Nucleus accumbens (tissue), 56 donors: ENCODE measurements at places on chromosomes 3 and 15.

DNA sequence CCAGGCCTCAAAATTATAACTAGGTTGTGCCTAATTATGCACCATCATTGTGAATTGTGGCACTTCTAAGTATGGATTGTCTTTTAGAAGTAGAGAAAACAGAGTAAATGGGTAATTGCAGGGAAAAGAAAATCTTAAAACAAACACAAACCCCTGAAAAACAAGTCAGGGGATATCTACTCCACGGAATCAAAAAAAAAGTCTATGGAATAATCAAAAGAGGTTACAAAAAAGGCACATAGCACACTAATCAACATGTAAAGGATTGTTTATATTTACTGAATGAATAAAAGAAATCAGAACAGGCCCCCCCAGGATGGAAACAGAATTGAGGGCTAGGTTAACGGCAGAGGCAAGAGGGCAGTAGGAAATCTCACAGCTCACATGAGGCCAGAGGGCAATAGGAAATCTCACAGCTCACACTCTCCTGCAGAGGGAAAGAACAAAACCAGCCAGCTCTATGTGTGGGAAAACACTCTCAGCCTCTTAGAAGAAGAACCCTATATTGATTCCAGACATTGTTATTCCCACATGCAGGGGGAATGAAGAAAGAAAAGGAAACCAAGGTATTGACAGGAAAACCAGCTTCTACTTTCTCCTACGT is 72.7 kb upstream of the FNDC3B start:
- no peak for DNase-seq

- DNase-seq, result no peak
Measured at GRCh38 chr3:32399030-32399620, 7.5 kb downstream of the CMTM7 start.

DNA sequence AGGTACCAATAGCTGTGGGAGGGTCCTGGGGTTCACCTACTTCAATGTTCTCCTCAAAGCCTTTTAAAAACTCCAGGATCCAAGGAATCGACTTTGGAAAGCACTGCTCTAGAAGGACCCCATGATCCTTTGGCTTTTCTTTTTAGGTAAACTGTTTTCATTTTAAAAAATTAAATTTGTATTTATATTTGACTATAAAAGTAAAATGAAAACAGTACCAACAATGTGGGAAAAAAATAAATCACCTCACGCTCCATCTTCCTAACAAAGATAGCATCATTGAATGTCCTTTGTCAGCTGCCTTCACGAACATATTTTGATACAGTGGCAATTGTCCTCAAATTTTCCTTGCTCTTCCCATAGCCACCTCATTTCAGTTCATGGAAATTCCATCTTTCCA is 127.5 kb downstream of the PLD1 start:
- no peak for DNase-seq

GRCh38 chr3:84904816-84905555 is 53.8 kb upstream of the CADM2 start:
- DNase-seq, result no peak

DNA sequence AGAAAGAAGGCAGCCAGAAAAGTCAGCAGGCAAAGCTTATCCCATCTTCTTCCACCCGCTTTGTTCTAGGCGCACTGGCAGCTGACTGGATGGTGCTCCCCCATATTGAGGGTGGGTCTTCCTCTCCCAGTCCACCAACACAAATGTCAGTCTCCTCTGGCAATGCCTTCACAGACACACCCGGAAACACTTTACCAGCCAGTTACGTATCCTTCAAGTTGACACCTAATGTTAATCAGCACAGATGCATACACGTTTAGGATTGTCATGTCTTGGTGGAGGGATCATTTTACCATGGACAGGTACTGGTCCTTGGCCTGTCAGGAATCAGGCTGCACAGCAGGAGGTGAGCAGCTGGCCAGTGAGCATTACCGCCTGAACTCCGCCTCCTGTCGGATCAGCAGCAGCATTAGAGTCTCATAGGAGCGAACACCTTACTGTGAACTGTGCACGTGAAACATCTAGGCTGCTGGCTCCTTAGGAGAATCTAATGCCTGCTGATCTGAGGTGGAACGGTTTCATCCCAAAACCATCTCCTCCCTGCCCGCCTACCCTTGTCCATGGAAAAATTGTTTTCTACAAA is 59.1 kb upstream of the PYDC2 start:
- no peak for DNase-seq

DNA sequence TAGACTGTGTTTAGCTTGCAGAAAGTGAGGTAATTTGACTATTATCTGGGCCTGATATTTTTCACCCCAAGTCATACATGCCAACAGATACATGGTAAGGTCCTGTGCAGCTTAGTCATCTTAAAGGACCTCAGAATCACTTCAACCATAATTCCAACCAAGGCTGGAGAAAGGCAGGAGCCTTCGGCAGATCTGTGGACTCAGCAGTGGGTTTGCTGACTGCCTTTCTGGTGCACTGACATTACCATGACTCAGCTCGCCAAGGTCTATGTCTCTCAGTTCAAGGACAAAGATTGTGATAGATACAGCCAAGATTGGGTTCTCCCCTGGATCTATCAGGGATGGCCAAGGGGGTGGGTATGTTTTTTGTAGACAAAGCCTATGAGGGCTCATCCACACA is 32.7 kb downstream of the LYZL4 start:
- DNase-seq, result no peak

GRCh38 chr3:76991165-76991564 is 48.7 kb upstream of the ROBO2 start:
- no peak for DNase-seq

- no peak for DNase-seq
Measured at GRCh38 chr3:103218793-103219192, 784.0 kb downstream of the ZPLD1 start.

GRCh38 chr3:148221303-148221702 is 476.4 kb upstream of the AGTR1 start:
- no peak for DNase-seq

GRCh38 chr3:119342176-119342575 is 48.0 kb downstream of the ARHGAP31 start:
- DNase-seq, result no peak

DNA sequence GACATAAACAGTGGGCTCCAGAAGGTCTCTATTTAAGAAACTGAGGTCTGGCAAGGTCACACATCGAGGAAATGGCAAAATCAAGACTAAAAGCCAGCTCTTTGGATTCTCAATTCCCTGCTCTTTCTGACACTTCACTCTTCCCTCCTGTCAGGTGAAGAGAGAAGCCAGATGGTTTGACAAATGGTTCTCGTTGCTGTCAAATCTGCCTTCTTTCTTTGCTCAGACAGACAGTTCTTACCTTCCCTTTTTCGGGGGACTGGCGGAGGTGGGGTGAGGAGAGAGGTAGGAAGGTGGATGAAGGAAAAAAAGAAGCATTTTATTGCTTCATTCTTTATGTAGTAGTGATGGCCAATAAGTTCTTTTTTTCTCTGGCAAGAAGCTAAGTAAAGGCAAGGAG is 133.4 kb downstream of the LPP start:
- DNase-seq, result no peak

DNA sequence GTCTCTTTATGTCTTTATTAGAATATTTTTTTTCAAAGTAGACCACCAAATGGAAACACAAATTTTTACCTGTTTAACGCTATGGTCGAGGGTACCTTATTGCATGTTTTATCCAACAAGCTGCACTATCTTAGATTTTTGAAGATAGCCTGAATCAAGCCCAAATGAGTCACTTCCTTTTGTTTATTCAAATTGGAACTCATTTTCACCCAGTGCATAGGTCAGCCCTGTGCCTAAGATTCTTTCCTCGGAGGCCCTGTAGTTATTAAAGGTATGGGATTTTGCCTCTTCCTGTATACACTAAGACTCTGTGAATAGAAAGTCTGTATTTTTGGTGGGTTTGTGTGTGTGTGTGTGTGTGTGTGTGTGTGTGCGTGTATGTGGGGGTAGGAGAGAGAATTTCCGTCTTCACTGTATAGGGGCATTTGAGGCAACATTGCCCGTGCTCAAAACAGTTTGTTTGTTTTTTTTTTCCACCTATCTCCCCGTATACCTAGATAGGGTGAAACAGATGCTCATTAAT is 358.0 kb upstream of the CADM2 start:
- DNase-seq, result no peak

DNA sequence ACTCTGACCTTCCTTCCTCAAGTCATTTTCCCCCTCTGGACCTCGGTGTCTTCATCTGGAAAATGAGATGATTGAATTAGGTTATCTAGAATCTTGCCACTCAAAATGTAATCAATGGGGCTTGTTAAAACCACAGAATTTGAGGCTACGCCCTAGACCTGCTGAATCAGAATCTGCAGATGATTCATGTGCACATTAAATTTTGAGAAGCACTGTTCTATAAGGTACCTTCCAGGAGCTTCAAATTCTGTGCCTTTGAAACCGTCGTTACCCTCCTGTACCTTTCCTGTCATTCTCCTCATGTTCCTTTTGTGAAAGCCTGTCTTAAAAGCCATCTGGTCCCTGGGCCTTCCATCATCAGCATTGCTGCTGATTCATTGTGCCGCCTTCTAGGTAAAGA is 172.4 kb upstream of the TOPAZ1 start:
- no peak for DNase-seq

DNA sequence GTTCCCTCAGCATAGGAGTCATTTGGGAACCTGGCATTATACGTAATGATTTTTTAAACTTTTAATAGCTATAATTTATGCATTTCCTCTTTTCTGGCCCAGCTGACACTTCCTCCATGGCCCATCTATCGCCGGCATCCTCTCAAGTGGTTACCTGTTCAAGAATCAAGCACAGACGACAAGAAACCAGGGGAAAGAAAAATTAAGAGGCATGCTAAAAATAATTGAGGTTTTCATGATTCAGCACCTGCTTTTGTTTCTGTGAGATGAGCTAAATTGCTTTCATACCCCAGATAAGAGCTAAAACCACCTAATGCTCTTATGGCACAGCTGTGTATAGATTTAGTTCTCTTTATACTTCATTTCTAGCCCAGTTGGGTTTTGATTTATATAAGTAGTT is 1.7 kb downstream of the SPCS1 start:
- DNase-seq, result no peak

DNA sequence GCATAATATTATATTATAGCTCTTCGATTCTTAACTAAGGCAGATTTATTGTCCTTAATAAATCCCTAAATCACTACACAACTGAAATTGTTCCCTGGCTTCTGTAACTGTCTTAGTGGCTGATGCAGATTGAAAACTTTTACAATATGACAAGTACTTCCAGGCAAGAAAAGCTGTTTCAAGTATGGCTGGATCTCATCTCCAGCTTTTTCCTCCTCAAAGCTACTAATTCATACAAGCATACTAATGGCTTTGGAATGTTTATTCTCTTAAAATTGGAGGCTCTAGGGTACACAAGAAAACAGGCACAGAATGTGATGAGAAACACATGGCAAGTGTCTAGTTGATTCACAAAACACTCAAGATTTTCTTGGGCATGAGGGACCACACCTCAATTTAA is 351.5 kb upstream of the ICE2 start:
- no peak for DNase-seq

DNA sequence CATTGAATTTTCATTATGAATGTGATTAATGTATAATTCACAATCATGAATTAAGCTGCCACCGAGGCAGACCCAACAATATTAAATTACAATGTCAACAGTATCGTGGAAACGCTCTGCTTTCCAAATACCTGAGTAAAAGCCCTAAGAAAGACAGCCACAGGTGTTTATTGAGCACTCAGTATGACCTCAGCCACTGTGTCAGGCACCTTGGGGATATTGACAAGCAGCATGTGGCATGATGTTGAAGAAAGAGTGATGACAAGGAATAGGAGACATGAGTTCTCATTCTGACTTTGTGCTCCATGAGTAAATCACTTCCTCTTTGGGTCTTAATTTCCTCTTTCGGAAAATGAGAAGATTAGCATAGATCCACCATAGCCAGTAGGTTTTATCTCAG is 12.8 kb downstream of the C2CD4A start:
- no peak for DNase-seq

- no peak for DNase-seq
Measured at GRCh38 chr15:34708422-34708821, 46.4 kb downstream of the GJD2 start.

DNA sequence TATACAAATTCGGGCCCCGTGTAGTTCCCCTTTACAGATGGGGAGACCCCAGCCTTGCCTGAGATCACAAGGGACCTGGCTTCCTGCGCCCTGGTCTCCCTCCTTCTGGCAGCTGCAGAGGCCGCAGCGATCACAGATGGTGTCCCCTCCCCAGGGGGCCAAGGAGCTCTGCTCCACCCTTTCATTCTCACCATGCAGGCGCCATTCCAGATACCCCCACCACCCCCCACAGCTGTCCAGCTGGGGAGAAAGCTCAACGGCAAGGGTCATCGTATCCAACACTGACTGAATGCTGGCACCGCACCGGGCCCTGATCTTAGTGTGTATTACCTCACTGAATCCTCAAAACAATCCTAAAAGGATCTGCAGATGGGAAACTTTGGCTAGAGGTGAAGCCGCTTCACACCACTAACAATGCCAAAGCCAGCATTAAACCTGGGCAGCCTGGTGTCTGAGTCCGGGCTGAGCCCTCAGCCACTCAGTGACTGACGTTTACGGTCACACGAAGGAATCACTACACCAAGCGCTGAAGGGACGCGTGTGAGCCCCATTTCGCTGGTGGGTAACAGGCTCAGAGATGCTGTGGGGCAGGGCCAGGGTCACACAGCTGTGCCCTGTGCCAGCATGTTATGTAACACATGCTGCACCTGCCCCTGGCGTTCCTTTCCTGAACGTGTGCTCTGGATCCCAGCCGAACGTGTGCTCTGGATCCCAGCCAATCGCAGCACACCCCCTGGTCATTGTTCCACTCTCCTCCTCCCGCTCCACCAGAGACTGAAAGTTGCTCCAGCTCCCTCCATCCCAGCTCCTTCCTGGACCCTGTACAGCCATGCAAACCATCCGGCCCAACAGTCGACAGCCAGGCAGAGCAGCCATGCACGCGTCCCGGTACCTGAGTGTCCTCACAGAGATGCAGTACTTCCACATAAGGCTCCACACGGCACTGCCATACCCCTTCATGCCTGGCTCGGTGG is 51.8 kb downstream of the IQSEC1 start:
- DNase-seq, result no peak

DNA sequence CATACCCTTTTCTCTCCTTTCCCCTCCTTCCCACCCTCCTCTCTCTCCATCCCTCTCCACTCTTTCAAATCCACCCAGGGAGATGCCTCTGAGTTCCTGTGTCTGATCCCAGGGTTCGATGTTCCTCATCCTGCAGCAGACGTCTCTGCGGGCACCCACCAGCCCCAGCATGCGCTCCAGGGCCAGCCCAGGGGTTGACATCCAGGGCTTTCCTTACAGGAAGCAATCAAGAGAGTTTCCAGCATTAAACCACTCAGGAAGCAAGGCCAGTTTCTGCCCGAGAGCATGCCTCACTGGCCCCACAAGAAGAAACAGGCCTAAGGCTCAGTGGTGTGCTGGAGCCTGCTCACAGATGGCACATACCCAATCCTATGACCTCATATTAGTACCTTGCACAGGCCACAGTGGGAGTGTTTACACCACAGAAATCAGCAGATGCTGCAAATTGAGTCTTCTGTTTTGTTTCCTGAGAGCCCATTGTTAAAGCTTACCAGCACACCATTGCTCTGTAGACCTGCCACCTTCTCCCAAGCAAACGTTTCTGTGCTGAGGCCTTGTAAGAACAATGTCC is 13.2 kb downstream of the SLC6A1 start:
- no peak for DNase-seq

GRCh38 chr15:90286678-90287077 is 21.2 kb downstream of the NGRN start:
- DNase-seq, result no peak
